ENCODE measurements at places on chromosomes 4 and X.

GRCh38 chr4:44725726-44726037, 674 bp downstream of the GNPDA2 start:
- DNase-seq = peak; percentile 51

- peak; percentile 56 for DNase-seq
Measured at GRCh38 chr4:158259955-158260575, 49.8 kb downstream of the TMEM144 start.

DNA sequence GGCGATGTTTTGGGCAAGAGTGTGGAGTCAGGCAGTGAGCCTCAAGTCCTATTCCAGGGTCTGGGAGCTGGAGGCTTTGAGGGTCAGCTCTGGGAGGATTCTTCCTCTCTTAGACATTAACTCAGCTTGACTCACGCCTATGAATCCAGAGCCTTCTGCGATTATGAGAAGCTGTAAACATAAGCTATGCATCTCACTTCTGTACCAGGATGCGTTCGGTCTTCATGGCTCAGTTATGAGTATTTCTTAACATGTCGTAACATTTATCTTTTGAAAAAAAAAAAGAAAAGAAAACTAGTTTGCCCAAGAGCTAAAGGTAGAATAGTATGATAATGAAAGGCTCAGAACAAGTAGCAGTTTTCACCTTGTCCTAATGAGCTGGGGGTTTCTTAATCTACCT, 4.6 kb downstream of the SHROOM2 start:
- no peak for DNase-seq

DNA sequence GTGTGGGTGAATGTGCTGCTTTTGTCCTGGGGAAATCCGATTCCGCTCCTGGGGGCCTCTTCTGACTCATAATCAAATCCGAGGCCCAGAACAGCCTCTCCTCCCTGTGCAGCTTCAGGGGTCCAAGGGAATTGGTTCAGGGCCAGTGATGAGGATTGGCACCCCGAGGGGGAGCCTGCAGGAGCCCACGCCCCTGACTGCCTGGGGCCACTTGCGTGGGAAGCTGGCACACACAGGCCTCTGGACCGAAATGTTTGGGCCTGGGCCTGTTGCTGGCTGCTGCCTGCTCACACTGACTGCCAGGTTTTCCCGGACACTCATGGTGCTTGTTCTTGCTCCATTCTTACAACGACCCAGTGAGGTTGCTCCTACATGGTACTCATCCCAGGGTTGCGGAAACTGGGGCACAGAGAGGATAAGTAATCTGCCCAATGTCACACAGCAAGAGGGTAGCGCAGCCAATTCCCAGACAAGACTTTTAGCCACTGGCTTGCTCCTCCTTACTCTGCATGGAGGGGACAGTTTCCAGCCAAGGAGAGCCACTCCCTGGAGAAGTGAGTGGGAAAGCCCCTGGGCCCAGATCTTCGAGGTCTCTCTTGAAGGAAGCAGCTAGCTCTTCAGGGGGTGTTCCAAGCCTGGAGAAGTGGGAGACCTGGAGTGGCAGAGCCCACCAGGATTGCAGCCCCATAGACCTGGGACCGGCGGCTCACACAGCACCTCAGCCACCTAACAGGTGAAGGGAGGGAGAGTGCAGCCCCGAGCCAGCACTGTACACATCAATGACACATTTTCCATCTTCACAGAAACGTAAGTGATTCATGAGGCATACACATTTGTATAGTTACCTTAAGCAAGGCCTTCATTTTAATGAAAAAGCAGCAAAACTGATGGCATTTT, 20.3 kb downstream of the CFAP99 start:
- DNase-seq = no peak

- DNase-seq = peak; percentile 19
Measured at GRCh38 chr4:69800599-69800998, 40.2 kb upstream of the SULT1B1 start.

DNA sequence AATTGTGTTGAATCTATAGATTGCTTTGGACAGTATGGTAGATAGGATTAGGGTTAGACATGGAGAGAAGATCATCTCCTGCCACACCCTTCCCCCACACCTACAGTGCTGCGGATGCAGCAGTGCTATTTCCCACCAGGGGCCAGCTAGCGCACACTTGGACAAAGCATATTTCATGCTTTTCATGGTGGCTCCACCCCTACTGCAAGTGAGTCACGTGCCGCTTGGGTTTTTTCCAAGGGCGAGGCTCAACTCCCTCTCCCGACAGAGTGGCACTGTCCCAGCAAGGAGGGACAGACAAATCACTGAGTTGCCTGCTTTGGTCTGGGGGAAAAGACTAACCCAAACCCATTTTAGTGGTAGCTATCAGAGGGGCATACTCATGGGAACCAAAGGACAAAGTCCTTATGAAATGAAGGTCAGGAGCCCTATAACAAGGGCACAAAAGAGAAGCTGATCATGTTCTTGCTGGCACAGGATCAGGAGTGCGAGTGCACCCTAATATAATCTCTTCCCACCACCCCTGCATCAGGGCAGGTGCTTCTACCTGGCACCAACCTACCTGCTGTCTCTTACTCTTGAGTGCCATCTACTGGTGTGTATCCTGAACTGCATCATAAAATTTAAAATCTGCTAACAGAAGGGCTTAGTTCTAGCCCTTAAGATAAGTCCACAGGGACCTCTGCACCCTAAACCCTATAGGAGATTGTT, 55.1 kb upstream of the PGAM4 start:
- peak; percentile 49 for DNase-seq
